ENCODE measurements at places on chromosomes 4 and X.

GRCh38 chr4:113423631-113424030, 337.9 kb downstream of the CAMK2D start:
- no peak for DNase-seq

- DNase-seq: no peak
These were observed 78.1 kb downstream of the SRPX start for GRCh38 chrX:38142610-38143009.

DNA sequence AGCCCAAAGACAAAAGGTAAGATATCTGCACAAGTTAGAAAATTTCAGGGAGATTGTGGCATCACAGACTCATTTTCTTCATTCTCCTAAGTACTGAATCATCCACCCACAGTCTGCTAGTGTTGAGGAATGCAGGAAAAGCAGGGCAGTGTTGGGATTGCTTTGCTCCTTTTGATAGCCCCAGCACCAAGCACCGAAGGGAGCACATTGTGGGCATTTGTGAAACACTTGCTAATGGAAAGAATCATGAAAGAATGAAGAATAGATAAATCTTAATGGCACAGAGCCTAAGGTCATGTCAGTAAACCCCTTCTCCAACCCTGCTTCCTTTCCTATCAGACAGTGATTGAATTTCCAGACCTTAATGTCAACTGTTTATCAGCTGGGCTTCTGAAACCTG, 103.1 kb upstream of the GPRIN3 start:
- DNase-seq: no peak

DNA sequence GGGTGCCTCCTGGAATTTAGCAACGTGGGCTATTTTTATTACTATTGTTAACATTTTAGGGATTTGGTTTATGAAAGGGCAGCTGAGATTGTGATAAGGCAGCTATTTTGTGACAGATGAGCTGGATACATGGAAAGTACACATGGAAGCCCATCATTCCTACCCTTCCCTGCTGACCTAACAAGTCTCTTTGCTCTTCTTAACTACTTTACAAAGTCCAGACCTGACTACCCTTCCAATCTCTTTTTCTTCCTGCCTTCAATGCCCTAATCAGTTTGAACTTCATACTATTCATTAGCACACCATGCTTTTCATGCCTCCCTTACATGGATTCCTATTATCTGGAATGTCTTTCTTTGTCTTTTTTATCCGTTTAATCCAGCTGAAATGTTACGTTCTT, 9.4 kb upstream of the AFP start:
- no peak for DNase-seq

- DNase-seq: no peak
These were observed 90.5 kb downstream of the ADRA2C start for GRCh38 chr4:3856604-3857204.

DNA sequence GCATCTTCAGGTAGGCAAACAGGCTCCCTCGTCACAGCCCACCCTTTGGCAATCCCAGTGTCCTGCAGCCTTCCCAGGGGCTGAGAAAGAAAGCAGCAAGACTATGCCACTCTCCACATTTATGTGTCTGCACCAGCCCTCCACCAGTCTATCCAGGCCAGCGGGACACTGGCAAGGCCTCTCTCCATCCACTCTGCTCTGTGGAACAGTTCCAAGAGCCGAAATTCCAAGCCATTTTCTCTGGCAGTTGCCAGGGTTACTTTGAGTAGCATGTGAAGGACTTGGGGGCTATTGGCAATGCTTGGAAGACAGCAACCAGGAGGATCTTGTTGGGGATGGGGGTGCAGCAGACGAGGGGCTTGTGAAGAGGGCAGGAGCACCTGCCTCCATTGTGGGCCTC, 52.1 kb downstream of the TSC22D3 start:
- DNase-seq: no peak

- DNase-seq: no peak
These were observed 396.9 kb upstream of the NDST3 start for GRCh38 chr4:117637347-117637746.

DNA sequence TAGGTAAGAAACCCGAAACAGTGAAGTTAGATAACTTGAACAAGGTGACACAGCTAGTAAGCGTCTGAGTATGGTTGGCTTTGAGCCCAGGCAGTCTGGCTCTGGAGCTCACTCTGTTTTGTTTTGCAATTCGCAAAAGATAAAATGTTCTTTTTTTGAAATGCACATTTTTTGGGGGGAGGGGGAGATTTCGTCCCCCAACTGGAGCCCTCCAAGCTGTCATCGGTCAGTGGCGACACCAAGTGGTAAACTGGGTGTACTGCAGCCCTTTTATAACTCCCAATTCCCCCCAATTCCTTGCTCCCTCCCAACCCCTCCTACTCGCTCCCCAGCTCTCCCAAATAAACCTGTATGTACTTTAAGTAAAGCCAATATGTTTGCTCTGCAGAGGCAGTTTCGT, 2.8 kb upstream of the CLCN5 start:
- no peak for DNase-seq

GRCh38 chr4:154132406-154132805, 343.5 kb upstream of the SFRP2 start:
- no peak for DNase-seq

DNA sequence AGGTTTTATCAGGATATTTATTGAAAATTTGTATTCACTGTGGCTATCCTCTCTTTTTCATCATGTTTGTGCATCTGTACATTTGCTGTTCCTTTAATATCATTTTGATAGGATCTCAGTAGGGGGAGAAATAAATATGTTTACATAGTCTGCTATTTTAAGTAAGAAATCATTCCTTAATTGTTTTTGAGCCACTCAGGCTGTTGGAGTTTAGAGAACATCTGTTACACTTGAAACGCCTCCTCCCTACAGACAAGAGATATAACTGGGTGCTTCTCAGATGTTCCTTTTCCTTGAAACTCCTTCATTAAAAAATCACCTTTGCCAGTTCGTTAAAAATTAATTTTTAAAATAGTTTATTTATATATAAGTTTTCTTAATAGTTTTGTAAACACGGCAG, 59.4 kb downstream of the QRFPR start:
- no peak for DNase-seq

GRCh38 chr4:115515366-115515765, 401.9 kb upstream of the NDST4 start:
- DNase-seq: no peak

- no peak for DNase-seq
These were observed 31.2 kb upstream of the TSPAN5 start for GRCh38 chr4:98689507-98690174.

DNA sequence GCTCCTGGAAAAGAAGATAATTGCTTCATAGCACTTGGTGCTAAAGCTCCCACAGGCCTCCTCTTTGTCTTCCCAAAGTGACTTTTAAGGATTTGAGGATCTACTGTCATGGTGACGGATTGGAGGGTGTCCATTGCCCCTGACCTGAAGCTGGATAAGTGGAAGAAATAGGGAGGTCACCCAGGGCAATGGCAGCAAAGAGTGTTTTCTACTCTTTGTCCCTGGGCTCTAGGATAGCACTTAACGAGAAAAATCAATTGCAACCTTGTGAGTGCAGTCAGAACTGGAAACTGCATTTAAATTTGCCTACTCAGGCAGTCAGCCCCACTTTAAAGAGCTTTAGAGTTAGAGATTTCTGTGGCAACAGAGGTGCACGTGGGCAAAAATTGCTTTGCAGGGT, 43.7 kb upstream of the XK start:
- DNase-seq: no peak

GRCh38 chr4:118224243-118224829, 128.5 kb downstream of the PRSS12 start:
- DNase-seq: no peak

DNA sequence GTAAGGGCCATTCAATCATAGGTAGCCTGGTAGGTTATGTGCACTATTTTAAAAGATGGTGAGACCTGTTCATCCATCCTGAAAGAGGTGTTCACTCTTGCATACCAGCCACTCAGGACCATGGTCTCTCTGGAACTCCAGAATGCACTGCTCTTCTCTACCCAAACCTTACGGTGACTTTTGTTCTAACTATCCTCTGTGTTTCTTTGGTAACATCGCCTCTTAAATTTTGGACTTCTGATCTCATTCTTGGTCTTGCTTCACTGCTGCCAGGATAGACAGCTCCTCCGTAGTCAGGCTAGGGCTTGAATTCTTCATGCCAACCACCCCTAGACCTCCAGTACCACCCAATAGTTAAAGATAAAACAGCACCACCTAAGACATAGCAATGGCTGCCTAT, 346.3 kb upstream of the GALNT7 start:
- DNase-seq: no peak

GRCh38 chr4:113739197-113739596, 22.3 kb downstream of the CAMK2D start:
- DNase-seq: no peak

DNA sequence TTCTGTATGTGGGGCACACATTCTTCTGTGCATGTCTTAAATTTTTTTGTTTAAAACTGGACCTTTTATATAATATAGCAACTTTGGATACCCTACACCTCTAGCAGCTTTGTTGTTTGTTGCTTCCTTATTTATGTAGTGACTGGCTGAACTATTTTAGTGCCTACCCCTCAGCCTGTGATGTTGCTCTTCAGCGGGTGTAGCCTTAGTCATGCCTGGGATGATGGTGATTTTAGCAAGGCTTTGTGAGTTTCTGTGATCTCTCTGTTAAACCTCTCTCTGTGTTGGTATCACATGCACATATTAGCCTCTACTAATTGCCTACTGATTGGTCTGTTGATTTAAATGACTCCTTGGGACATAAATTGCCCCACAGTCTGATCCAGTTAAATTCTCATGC, 22.8 kb downstream of the USP9X start:
- DNase-seq: no peak

DNA sequence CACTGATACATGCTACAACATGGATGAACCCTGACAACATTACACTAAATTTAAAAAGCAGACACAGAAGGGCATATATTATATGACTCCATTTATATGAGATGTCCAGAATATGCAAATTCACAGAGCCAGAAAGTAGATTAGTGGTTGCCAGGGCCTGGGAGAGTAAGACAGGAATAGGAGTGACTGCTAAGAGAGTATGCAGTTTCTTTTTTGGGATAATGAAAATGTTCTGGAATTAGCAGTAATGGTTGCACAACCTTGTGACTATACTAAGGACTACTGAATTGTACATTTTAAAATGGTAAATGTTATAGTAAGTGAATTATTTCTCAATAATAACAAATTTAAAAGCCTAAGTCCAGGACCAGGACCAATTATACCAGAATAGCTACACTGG, 29.5 kb upstream of the NUP54 start:
- DNase-seq: no peak

GRCh38 chr4:30837131-30837539, 117.0 kb downstream of the PCDH7 start:
- DNase-seq: no peak

DNA sequence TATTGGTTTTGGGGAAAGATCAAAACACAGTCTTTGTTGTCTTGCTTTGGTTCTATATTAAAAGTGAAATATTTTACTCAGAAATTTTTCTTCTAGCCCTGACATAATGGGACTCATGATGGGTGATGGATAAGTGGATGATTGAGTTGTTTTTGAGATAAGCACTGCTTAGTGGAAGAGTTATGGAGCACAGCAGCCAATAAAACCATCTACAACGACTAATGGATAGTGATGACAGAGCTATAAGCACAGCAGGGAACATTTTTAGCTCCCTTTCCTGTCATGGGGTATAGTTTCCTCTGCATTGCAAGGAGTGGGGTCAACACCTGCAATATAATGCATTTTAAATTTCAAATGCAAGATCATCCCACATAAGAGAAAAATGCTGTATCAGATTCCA, 812.4 kb downstream of the STPG2 start:
- no peak for DNase-seq

- DNase-seq: no peak
These were observed 104.6 kb upstream of the BMPR1B start for GRCh38 chr4:94653095-94653649.

DNA sequence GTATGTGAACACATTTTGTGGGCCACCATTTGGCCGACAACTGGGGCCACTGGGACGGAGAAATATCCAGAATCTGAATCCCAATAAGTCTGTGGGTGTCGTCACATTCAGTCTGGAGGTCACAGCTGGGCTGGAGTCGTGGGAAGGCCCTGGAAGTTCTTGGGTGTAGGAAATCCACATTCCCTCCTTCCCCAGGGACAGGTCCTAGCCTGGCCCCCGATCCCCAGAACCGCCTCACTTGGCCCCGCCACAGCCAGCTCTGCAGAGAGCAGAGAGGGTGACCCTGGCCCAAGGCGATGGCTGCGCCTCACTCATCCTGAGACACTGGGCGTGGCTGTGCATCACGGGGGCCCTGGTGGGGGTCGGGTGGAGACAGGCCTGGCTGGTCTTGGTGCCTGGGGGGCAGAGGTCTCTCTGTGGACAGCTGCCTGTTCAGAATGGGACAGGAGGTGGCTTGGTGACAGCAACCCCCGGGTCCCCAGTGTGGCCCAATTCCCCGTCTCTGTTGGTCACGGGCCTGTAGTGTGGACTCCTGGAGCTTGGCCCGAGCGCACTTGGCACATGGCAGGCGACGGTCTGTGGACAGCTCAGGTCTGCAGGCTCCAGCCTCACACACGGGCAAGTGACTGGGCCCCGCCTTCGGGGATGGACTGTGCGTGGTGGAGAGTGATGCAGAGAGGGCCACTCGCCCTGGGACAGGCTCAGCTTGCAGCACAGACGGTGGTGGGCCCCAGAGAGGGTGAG, 16.4 kb downstream of the DOK7 start:
- DNase-seq: no peak

DNA sequence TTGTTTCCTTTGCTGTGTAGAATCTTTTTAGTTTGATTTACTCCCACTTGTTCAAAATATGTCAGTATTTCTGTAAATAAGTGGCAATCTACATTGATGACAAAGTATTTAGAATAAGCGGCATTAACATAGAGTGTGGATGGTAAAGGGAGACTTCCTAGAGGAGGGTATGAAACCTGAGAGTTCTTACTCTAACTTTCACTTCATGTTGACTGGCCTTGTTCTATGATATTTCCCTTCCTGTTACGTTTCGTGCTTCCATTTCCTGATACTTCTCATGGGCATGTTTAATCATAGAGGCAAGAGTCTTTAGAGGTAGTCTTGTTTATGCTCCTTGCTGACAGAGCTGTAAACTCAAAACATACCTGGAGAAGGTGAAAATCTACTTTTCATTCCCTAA, 408.9 kb downstream of the GLUD2 start:
- no peak for DNase-seq

- no peak for DNase-seq
These were observed 128.0 kb upstream of the STS start for GRCh38 chrX:7019555-7019954.

- DNase-seq: no peak
These were observed 163.1 kb downstream of the ARAP2 start for GRCh38 chr4:36081185-36081584.
